T-helper 1 cell treated with Interleukin-12 subunit alpha and Interleukin-12 subunit beta and Interleukin-4 antibody, amounts not matched to agents 30 ng/mL and 1 ng/mL, for 36 hours (primary cell): ENCODE measurements at places on chromosomes 3 and 15. TPM values are rescaled to one million over a fixed set of nuclear protein-coding genes. Genes with fewer than 3 reads are reported as not detected.

The CGGBP1 gene
- total RNA-seq: 93.3 and 106 TPM in 2 replicates

The DPH6 gene
- 14.8 and 16.9 TPM in 2 replicates for total RNA-seq

The EPHA6 gene
- not detected in 2 replicates for total RNA-seq

The THBS1 gene
- 2.1 and 3.1 TPM in 2 replicates for total RNA-seq

The IQCH gene
- total RNA-seq: 0.47 and 1.3 TPM in 2 replicates
